ENCODE measurements at places on chromosomes 7 and 10. TPM values are rescaled to one million over a fixed set of nuclear protein-coding genes. Genes with fewer than 3 reads are reported as not detected.

- no peak for DNase-seq
These were observed 68.9 kb upstream of the PRLHR start for GRCh38 chr10:118664321-118664720.

DNA sequence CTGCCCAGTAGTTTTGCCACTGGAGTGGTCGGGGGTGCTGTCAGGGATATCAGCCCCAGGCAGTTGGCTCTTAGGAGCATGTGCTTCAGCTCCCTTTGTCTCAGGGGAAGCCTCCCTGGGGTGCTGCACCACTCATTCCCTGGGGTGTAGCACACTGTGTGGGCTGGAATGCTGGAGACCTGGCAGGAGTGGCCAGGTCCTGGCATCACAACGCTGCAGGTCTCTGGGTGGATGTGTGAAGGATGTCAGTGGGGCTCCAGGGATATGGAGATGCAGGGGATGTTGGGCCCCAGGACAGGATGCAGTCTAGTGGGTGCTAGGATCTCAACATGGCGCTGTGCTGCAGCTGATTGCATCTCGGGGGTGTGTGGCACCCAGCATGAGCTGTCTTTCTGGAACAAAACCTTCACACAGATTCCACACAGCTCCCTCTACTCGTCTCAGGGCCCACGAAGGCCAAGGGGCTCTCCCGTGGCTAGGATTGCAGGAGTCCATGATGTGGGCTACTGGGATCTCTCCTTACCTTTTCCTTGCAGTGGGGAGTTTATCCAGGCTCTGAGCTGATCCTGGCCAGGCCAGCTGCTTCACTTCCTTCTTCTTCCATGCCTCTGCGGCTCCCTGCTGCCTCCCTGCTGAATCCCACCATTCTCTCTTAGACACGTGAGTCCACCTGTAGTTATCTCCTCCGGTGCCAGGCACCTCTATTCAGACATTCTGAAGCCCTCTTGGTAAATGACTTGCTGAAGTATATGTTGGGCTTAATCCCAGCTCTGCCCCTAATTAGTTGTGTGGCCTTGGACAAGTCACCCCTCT, 295.1 kb downstream of the RPS24 start:
- DNase-seq = no peak

GRCh38 chr7:155738652-155739537, 73.4 kb downstream of the SHH start:
- peak; percentile 54 for DNase-seq

Gene BICC1
- total RNA-seq = 22.9 TPM

Gene CALML5
- not detected for total RNA-seq

Gene SEC61G
- 345 TPM for total RNA-seq

Gene PDE6C
- total RNA-seq = not detected

Measured in glomerular endothelial cell (primary cell).